Substantia nigra (tissue), 51 donors: ENCODE measurements at places on chromosomes 7 and 10.

GRCh38 chr7:74380720-74381119, 73.0 kb upstream of the GTF2IRD1 start:
- no peak for DNase-seq

GRCh38 chr7:127021857-127022256, 230.9 kb downstream of the GRM8 start:
- DNase-seq = no peak

GRCh38 chr7:65441010-65441409, 67.4 kb downstream of the ZNF92 start:
- no peak for DNase-seq

- DNase-seq = no peak
These were observed 14.5 kb downstream of the GIMAP8 start for GRCh38 chr7:150464962-150465361.

DNA sequence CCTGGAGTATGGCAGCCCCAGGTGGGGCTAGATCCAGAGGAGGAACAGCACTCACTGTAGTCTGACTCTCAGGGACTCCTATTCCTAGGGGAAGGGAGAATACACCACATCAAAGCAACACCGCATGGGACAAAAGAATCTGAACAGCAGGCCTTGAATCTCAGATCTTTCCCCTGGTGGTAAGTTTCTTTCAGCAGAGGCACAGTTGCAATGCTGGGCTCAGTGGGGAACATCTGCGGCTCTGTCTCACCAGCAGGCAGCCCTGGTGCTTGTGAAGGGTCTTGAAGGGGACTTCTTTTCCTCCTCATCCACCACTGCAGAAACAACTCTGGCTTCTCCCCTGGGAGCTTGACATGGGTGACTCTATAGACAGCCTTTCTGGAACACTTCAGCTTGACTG, 111.2 kb upstream of the ARHGAP21 start:
- no peak for DNase-seq

DNA sequence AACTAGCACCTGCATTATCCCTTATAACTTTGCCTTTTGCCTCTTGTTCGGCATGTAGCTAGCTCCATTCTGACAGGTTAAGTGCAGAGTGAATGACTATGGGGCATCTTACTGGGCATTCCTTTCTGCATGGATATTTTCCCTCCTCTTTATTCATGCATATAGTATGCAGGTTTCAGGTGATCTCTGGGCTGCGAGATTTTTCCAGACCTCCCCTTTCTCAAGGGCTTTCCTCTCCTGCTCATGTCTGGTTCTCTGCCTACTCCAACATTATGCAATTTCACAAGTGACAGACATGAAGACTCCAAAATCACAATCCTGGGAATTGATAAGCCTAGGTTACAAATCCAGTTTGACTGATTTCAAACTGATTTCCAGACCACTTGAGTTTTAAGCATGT, 503.8 kb downstream of the NXPH1 start:
- no peak for DNase-seq

- DNase-seq = no peak
These were observed 51.0 kb upstream of the OSBPL3 start for GRCh38 chr7:25031007-25031406.

GRCh38 chr7:21731977-21732376, 189.1 kb downstream of the DNAH11 start:
- no peak for DNase-seq

- DNase-seq = no peak
These were observed 24.8 kb upstream of the MKI67 start for GRCh38 chr10:128151031-128151430.

GRCh38 chr7:80785961-80786536, 132.8 kb downstream of the SEMA3C start:
- DNase-seq = no peak

GRCh38 chr10:69757206-69757552, 44.5 kb upstream of the COL13A1 start:
- no peak for DNase-seq

DNA sequence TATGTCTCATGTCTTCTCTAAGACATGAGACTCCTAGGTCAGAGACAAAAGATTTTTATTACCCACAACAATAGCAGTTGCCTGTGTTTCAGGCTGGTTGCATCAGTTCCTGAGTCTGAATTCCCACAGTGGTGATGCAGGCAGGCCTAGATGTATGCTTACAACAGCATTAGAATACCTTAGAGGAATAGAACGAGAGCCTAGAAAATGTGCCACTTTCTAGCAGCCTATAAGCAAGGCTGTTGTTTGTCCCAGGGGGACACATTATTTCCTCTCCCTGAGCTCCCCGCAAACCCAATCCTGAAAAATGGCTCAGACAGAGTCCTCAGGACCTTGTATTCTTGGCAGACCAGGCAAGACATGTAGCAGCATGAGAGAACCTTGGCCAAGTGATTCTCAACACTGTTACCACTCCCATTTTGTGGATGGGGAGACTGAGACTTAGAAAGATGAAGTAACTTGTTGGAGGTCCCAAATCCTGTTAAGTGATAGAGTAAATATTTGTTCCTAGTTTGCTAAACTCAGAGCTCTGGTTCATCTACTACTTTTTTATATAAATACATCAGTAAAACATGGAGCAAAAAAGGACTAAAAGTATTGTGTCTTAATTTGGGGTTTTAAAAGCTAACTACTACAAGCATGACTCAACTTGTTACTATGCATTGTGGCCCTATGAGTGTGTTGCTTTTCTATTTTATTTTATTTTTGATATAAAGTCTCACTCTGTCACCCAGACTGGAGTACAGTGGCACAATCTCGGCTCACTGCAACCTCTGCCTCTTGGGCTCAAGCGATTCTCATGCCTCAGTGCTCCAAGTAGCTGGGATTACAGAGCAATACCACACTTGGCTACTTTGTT, 14.2 kb downstream of the VTI1A start:
- no peak for DNase-seq

DNA sequence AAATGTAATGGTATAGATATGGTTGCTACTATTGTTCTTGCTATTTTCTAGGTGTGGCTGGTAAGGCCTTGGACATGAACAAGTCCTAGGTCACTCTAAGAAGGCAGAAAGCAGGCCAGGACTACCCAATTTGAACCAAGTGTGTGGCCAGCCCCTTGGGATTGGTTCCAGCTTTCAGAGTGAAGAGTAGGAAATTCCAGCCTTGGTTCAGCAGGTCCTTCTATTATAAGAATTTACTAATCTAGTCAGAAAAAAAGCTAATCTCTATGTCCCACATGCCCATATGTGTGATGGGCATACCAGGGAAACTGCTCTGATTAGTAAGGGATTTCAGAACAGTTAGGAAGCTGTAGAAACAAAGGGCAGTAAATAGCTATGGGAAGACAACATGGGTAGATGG, 7.8 kb upstream of the TARP start:
- no peak for DNase-seq

DNA sequence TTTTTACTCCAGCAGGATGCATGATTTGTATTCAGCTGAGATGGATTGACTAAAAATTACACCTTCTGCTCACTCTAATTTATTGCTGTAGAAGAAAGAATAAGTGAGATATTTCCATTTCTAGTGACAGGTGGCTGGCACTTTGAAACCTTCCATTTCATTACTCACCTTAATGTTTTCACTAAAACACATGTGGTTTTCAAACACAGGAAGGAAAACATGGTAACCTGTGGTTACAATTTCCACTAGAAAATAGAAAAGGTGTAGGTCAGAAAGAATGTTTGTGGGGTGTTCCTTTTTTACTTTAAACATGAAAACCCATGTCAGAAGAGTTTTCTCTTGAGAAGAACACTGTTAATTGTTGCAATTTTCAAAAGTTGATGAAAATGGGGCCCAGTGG, 12.0 kb upstream of the PRKCQ start:
- no peak for DNase-seq

GRCh38 chr7:1428941-1429501, 30.2 kb downstream of the MICALL2 start:
- no peak for DNase-seq

DNA sequence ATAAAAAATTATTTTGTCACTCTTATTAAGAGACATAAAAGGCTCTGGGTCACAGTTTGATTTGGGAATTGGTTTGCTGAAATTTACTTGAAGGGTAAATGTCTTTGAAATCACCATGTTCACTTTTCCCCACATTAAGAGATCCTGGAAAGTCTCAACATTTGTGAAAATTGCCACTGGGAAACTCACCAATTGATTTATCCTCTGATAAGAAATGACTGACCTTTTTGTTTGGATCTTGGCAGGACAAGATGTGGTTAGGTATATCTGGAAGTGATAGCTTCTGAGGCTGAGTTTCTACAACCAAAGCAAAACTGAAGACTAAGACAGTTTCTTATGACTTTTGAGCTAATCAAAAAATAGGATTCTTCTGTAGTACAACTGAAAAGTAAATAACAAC, 107.1 kb upstream of the TMEM106B start:
- no peak for DNase-seq

- DNase-seq = no peak
These were observed 2.1 kb downstream of the CAV1 start for GRCh38 chr7:116526897-116527296.

DNA sequence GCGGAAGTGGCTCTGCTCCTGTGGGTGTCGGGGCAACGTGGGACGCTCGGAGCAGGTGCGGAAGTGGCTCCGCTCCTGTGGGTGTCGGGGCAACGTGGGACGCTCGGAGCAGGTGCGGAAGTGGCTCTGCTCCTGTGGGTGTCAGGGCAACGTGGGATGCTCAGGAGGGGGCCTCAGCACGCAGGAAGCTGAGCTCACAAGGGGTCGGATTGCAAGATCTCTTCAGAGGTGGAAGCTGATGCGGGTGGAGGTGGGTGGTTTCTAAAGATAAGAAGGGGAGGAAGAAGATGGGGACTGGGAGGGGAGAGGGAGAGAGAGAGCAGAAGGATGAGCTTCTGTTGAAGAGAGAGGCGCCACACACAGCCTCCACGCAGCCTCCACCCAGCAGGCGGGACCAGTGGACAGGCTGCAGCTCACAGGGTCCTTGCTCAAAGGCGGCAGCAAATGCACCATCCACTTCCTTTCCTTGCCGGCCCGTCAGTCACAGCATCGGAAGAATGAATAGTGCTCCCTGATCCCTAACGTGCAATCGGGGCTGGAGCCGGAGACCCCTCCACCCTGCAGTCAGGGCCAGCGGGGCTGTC, 78.7 kb downstream of the PTPRN2 start:
- no peak for DNase-seq

DNA sequence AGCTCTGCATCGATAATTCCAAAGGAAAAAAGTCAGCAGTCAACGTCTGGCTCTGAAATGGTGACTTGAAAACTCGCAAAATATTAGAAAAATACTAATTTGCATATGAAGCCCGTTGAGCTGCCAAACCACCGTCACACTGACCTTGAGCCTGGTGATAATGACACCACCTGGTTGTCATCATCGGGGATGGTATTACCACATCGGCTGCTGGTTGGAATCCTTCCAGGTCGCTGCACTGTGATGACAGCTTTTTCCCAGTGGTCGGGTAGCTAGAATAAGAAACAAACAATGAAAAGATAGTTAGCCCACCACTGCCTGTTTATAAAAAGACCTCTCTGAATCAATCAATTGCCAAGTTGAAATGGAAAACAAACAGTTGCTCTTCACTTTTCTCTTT, 41.6 kb downstream of the LAMB1 start:
- DNase-seq = no peak

DNA sequence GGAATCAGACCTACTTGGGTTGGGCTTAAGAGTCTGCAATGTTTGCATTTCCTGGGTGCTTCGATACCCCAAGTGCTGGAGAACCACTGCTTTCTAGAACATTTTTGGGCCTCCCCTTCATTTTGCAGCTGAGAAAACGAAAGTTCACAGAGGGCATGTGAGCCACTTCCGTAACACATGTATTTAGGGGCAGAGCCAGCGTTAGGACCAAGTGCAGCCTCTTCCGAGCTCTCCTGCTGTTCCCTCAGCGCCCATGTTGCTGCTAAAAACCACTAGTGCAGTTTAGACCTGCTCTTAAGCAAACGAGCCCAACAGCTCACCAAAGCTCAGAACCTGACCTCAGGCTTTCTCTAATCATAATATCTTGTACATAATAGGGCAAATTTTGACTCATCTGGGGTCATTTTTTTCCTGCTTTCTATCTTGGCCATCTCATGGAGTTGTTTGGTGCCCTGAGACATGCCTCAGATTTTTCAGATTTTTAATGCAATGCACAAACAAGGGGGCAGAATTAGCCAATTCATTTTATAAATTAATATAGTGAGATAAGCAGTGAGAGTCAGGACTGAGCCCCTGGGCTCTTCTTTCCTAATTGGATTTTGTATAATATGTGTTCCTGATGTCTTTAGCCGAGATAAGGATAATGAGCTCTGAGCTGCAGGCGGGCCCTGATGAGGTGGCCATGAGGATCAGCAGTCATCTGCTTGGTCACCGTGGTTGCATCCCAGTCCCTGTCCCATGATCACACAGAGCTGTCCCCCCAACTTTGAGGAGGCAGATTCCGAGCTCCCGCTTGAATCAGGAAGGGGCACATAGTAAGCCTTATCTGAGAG, 12.9 kb downstream of the BAG3 start:
- DNase-seq = no peak

DNA sequence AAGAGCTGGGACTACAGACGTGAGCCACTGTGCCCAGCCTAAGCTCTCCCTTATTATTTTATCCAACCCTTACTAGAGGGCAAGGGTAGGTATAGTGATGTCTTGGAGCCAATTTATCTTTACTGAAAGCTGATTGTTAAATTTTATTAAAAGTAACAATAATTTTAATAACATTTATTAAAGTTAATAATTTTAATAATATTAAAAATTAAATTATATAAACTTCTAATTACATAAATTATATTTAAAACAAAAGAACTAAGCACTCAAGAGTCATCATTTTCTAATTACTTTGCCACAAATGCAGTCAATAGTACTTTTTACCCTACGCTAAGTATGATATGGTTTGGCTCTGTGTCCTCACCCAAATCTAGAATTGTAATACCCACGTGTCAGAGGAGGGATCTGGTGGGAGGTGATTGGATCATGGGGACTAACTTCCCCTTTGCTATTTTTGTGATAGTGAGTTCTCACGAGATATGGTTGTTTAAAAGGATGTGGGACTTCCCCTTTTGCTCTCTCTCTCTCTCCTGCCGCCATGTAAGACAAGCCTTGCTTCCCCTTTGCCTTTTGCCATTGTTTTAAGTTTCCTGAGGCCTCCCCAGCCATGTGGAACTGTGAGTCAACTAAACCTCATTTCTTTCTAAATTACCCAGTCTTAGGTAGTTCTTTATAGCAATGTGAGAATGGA, 58.4 kb upstream of the ETV1 start:
- DNase-seq = no peak

- no peak for DNase-seq
These were observed 44.1 kb downstream of the RALA start for GRCh38 chr7:39667341-39667923.

GRCh38 chr10:28722065-28722803, 44.9 kb downstream of the BAMBI start:
- DNase-seq = no peak
